IMR-90 (cell line): ENCODE measurements at places on chromosomes 6 and 20.

- no peak for DNase-seq
Measured at GRCh38 chr20:20806121-20807095, 94.0 kb upstream of the RALGAPA2 start.

DNA sequence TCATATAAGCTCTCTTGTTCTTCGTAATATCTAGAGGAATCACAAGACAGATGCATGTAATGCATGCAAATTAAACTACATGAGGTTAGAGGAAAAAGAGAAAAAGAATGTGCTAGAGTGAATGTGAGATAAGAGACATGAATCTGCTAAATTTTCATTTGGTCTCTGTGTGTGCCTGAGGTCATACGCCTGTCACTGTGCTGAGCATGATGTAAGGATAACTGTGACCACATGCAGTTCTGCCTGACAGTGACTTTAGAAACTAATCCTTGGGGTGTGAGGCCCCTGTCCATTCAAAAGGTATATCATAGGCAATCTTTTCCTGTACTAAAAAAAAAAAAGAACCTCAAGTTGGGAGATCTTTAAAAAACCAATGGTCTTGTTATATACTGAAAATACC, 70.6 kb downstream of the SHPRH start:
- no peak for DNase-seq

DNA sequence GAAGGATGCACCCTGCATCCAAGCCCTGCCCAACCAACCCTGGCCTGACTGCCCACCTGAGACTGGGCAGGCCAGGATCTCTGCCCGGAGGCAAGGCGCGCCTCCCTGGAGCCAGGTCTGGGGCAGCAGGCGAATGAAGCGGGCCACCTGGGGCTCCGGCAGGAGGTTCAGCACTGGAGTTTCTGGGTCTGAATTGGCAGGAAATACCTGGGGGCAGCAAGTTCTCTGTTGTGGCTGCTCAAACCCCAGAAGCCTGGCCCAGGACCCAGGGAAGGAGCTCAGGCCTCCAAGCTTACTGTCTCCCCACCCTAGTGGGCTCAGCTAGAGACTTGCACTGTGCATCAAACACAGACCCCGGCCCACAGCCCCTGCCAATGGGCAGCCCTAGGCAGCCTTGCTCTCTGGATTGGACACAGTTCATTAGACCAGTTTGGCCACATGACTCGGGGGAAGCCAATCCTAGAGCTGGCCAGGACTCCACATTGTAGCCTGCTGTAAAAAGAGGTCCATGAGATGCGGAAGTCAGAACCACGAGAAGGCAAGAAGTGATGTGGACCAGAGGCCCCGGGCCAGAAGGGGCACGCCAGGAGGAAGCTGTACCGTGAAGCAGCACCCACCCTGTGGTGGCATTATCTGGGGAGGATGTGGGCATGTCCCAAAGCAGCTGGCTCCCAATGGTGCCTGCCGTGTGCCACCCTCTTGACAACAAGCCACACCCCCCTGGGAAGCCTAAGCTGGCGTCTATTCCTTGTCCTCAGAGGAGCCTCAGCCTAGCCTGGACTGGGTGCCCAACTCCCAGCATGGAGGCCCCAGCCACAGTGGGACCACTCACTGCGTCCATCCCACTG, 3.1 kb downstream of the CPXM1 start:
- no peak for DNase-seq

DNA sequence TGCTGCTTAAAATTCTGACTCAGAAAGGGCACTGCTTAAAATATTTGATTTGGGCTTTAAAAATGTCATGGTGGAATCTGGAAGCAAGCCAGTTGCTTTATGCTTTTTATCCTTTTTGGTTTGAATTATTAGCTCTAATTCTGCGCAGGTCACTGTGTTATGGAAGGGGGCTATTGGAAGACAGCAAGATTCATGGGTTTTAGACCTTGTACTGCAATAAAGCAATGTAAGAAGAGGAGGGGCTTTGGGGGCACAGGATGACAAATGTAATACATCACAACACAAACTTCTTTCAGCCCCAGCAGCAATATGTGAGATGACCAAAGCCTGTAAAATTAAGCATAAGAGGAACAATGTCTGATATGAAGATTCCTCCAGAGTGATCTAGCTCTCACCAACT, 68.4 kb downstream of the TFAP2B start:
- DNase-seq = no peak

DNA sequence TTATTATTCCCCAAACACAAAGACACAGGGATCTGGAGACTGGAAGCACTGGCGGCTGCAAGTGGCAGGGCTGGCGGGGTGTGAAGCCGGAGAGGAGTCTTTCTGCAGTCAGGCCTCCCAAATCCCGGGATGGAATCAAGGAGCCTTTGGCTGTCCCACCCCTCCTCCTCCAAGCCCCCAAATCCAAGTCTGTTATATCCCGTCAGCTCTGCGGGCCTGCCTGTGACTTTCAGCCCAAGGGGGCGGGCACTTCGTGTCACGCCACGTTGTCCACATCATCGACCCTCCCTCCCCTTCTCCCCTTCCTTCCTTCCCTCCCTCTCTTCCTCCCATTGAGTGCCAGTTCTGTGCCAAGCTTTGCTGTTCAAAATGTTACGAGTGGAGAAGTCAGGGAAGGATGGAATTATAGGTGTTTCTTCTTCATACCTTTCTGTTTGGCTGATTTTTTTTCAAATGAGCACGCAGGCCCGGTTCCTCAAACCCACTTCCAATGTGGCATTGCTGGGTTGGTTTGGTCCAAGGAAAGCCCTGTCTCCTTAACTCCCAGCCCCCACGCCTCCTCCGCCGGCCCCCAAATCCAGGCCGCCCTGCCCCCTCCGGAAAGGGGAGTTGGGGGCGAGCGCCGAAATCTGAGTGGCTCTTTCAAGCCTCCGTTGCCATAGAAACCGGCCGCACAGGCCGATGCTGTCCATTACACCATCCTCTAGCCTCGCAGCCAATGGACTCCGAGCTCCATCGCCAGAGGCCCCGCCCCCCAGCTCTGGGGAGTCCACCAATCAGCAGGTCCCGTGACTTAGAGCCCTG, 12.7 kb downstream of the ZCCHC3 start:
- DNase-seq = peak; percentile 99

DNA sequence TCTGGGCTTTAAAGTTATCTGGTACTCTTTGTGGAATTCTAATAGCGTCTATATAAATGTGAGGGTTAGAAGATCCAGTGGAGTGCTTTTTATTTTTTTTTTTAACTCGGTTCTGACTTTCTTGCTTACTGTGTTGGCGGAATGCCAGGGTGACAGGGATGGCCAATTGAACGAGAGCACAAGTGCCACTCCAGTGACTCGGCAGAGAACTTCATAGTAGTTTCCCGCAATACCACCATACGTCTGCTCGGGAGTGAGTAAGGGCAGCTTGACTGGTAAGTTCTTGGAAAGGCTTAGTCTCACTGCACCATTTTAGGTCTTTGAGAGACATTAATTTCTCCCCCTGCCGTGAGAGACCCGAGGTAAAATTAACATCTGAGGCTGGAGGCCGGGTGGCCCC, 49.4 kb upstream of the TULP1 start:
- DNase-seq = peak; percentile 26

GRCh38 chr20:19129976-19130612, 82.3 kb upstream of the SLC24A3 start:
- DNase-seq = no peak

- no peak for DNase-seq
Measured at GRCh38 chr6:84663866-84664265, 100.5 kb downstream of the TBX18 start.

DNA sequence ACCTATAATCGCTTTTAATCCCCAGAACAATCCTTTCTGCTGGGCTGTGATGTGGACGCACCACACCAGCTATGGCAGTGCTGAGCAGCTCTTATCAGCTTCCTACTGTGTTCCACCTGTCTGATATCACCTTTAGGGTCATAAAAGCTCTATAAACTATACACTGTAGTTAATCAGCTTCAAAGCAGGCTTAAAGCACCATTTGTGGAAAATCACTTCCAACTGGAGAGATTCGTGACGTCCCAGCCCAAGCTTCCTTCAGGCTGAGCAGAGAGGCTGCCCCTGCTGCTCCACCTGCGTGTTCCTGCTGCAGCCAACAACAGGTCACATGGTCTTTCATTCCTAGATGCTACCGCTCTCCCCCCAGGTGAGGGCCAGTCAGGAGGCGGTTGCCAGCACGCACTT, 156.5 kb downstream of the SMOC2 start:
- DNase-seq = no peak

GRCh38 chr6:169663468-169663867, 38.4 kb downstream of the WDR27 start:
- DNase-seq = no peak

- no peak for DNase-seq
Measured at GRCh38 chr20:9485614-9486340, 28.6 kb upstream of the LAMP5 start.

DNA sequence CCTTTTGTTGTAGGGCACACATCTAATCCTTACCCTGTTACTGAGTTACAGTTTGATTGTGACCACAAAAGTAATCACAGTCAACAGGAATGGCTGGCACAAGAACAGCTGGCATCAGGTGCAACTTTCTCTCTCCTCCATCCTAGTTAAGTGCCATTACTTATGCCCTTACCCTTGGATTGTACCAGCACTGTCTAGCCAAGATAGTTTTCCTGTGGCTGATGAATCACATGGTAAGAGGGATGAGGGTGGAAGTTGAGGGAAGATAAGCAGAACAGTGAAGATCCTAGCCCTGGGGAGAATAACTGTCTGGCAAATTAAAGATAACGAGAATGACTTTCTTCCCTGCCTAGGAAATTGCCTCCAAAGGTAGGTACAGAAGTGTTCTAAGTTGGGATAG, 42.0 kb downstream of the RNF217 start:
- no peak for DNase-seq

DNA sequence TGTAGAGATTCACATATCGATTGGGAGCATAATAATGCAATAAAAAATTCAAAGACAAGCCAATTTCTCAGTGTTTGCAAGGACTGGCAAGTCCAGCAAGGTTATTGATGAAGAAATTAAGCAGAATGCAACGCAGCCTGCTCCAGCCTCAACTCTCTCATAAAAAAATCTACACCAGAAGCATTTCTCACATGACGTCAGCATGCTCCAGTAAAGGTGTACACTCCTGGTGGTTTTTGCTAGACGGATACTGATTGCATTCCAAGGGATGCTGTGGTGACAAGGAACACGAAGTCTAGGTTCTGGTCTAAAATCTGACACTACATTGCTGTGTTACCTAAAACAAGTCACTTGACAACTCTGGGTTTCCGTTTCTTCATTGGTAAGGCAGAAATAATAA, 167.4 kb upstream of the PRND start:
- DNase-seq = no peak

DNA sequence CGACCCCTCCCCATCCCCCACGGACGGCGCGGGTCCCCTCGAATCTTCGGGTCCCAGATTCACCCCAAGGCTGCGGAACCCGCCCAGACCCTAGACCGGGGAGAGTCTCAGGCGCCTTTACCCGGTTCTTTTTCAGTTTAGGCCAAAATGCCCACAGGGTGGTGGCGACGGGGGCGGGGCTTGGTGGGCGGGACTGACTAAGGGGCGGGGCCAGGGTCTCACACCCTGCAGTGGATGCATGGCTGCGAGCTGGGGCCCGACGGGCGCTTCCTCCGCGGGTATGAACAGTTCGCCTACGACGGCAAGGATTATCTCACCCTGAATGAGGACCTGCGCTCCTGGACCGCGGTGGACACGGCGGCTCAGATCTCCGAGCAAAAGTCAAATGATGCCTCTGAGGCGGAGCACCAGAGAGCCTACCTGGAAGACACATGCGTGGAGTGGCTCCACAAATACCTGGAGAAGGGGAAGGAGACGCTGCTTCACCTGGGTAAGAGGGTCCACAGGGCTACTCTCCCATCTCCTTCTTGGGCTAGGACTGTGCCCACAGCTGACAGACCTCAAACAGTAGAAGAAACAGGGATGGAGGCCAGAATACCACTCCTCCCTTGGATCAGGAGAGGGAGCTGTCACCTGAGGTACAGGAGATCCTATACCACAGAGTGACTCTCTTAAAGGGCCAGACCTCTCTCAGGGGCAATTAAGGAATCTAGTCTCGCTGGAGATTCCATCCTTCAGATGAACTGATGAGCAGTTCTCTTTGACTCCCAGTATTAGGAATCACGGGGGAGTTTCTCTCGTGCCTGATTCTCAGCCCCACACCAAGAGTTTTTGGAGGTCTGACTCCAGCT, 942 bp downstream of the HLA-E start:
- DNase-seq = peak; percentile 46

- DNase-seq = no peak
Measured at GRCh38 chr6:24872779-24873178, 63.0 kb downstream of the RIPOR2 start.

- no peak for DNase-seq
Measured at GRCh38 chr20:42074944-42075343, 456.8 kb upstream of the CHD6 start.

DNA sequence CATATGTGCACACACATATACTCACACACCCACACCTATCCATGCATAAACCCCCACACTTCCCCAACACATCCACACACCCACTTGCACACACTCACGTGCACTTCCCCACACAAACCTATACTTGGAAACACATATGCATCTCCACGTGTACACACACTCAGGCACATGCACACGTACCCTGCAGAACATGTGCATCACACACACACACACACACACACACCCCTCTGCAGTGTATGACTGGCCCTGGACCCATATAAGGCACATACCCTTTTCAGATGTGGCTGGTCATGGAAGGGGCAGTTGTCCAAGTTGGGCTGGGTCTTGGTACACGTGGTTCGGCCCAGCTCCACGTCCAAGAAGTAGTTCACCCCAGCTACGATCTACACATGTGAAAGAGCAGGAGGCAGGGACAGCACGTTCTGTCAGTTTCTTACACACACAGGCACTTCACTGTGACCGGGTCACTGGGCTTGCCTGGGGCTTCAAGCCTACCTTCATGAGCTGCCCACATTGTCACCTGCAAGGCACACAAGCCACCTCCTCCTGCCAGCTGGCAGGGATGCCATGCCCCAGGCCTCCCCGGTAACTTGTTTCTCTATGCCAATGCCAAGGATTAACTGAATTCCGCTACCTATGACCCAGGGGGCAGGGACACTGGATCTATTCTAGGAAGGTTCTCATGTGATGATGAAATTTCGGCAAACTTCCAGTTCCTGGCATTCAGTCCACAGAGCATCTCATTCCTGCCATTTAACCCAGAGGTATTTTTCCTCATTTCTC, 2.6 kb downstream of the CST3 start:
- DNase-seq = no peak

- DNase-seq = no peak
Measured at GRCh38 chr6:159169193-159169555, at the start of gene FNDC1. Gene FNDC1, plus strand, starts transcription at chr6:159169400. Its CDS starts 197 bp downstream, at chr6:159169597.

GRCh38 chr6:75748743-75749538, at the start of gene MYO6:
Gene MYO6, plus strand, starts transcription at chr6:75749239. Its CDS starts 68,309 bp downstream, at chr6:75817548.
- DNase-seq = peak; percentile 47

GRCh38 chr6:128414943-128415342, 105.5 kb downstream of the PTPRK start:
- DNase-seq = no peak

- no peak for DNase-seq
Measured at GRCh38 chr20:48599748-48600469, 227.9 kb downstream of the PREX1 start.

DNA sequence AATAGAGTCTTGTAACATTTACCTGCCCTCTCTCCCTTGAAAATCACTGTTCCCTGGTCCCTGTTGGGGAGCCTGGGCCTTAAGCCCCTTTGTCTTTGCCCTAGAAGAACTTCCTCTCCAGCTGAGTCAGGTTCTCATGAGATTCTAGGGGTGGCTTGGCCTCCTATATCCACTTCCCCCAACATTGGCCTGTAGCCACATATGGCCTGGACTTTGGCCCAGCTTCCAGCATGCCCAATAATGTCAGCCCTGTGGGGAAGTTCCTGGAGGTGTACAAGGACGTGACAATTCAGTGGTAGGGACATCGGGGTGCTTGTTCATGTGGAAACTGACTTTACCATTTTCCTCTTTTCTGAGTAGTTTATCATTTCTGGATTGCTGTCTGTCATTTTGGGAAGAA, 17.2 kb upstream of the MAS1L start:
- no peak for DNase-seq
